Astrocyte of the spinal cord (primary cell): ENCODE measurements at places on chromosomes 3 and 15.

GRCh38 chr15:96246057-96246456 is 84.4 kb upstream of the NR2F2 start:
- no peak for DNase-seq

GRCh38 chr3:177338697-177339219 is 141.5 kb upstream of the TBL1XR1 start:
- DNase-seq = no peak

DNA sequence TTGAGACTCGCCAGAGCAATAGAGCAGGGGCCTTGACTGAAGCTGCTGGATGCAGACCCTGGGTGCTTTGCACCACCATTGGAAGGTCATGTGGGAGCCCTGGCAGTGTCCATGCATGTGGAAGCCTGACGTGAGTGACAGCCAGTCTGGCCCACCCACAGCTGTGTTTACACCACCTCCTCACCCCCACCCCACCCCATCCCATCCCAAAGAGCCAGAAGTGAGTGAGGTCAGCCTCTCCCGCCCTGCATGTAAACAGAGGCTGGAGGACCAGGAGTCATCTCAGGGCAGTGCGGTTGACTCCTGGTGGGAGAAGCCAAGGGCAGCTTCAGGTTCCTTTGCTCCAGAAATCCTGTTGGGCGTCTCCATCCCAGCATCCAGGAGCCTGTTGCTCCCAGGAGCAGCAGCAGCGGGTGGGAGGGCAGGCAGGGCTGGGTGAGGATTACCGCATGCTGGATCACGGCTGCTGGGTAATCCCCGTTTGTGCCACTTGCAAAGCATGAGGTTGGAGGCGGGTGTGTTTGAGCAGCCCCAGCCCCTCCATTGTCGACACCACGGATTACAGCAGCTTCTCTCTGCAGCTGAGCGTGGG is 44.6 kb downstream of the CORO2B start:
- peak; percentile 61 for DNase-seq

DNA sequence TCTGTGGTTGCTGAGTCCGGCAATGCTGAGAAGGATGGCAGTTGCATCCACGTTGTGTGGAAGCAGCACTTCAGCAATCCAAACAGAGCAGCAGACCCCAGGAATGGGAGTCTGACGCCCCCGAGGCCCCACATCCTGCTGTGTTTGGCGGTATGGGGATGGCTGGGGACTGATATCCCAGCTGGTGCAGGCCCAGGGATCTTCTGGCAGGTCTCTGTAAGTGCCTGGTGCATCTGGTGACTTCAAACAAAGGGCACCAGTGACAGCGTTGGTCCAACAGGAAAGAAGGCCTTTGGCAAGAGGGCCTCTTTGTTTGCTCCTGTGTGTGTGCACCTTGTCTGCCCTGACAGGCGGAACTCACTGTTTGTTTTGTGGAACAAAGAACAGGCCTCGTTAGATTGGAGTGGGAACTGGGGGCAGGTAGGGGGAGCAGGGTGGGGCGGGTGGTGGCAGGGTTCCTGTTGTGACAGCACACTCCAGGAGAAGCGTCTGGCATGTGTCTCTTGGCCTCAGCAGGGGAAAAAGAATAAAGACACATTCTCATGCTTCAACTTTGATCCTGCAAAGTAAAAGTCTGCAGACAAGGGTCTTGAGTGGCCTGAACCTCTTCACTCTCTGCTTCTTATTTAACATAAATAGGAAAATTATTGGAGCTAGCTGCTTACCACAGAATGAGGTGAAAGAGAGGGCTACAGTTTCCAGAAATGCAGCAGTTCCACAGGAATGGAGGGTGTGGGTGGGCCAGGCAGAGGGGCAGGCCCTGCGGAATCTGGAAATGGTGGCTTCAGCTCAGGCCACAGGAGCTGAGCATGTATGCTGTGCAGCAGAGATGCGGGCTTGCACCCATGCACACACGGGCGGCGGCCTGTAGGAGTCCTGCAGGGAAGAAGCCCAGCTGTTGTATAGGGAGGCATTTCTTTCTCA is 94.5 kb upstream of the MYZAP start:
- no peak for DNase-seq

DNA sequence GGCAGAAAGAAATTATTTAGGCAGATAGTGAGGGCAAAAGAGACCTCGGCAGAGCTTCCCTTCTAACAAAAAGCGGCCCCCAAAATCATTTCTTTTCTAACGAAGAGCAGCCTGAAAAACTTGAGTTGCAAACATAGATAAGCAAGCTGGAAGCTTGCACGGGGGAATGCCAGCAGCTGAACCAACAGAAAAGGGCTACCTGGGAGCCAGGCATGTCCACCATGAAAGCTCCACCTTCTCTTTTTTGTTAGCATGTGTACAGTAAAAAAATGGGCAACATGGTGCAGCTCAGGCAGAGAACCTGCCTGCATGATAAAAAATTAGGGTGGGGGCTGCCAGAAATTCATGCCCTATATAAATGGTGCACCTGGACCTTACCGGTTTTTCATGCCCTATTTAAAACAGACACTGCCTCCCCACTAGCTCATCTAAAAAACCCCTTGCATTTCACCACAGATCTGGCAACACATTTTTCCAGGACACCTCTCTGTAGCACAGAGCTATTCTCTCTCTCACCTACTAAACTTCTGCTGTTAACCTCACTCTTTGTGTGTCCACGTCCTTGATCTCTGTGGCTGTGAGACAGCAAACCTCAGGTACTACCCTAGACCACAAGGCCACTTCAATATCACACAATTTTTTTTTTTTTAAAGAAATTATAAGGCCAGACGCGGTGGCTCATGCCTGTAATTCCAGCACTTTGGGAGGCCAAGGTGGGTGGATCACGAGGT is 18.7 kb downstream of the SLC33A1 start:
- DNase-seq = no peak

GRCh38 chr3:124601190-124601589 is 129.1 kb upstream of the UMPS start:
- DNase-seq = no peak

DNA sequence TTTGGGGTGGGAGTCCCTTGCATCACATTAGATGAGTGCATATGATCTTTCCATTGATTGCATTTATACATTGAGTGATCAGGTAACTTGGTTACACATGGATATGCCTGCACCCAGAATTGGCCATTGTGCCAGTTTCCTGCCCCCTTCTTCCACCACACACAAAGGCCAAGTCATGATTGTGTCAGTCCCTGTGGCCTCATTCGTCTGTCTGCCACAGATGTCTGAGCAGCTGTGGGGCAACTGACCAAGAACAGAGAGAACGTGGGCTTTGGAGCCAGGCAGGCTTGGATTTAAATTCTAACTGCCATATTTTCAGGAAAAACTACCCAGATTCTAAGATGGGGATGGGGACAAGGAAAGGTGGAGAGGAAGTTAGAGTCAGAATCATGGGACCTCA is 27.0 kb downstream of the CCNL1 start:
- no peak for DNase-seq

DNA sequence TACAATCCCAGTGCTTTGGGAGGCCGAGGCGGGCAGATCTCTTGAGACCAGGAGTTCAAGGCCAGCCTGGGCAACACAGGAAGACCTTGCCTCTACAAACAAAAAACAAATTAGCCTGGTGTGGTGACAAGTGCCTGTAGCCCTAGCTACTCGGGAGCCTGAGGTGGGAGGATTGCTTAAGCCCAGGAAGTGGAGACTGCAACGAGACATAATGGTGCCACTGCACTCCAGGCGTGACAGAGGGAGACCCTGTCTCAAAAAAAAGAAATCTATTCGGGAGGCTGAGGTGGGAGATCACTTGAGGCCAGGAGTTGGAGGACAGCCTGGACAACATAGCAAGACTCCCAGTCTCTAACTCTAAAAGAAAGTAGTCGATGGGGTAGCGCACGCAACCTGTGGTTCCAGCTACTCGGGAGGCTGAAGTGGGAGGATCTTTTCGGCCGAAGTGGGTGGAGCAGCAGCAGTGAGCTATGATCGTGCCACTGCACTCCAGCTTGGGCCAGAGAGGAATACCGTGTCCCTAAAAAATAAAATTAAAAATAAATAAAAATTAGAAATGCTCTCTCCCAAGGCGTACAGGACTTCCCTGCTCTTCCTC is 775 bp downstream of the C3orf33 start:
- DNase-seq = no peak

DNA sequence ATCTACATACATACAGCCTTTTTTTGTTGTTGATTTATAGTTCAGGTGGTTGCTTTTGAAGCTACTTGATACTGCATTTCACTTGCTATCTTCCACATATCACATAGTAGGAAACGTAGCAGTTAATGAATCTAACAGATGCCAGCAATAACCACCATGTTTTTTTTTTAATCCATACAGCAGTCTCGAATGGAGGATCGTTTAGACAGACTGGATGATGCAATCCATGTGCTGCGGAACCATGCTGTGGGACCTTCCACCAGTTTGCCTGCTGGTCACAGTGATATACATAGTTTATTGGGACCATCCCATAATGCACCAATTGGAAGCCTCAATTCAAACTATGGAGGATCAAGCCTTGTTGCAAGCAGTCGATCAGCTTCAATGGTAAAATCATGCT is 123.2 kb upstream of the CGNL1 start:
- no peak for DNase-seq

DNA sequence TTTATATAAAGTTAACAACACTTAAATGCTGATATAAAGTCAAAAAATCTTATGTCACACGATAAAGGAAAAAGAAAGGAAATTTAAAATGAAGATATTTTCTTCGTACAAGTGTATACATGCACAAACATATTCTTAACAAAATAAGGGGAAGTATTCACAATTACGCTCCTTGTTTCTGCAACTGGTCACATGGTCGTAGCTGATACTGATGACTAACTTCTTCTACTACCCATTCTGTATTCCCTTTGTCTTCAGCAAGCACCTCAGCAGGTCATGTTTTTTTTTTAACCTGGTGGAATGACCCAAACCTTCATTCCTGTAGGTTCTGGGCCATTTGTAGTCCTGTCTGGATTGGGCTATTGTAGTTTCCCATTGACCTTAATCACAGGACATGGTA is 30.0 kb upstream of the CMTM8 start:
- no peak for DNase-seq

DNA sequence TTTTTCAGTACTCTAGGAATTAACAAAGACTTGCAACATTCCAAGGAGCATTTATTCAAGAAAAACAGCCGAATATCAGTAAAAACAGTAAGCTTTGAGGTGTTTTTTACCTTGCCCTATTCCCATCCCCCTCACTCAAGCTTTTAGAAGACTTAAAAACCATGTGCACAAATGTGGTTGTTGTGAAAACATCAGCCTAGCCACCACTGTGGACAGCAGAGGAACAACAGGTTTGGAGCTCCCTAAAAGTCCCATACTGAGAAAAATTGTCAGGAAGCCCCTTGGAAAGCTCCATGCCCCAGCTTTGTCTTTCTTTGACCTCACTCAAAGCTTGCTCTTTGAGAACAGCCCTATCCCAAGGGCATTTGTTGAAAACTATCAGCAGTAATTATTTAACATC is 34.7 kb upstream of the RSL24D1 start:
- no peak for DNase-seq

GRCh38 chr15:74203914-74204431 is 1.4 kb upstream of the STRA6 start:
- DNase-seq = peak; percentile 84

DNA sequence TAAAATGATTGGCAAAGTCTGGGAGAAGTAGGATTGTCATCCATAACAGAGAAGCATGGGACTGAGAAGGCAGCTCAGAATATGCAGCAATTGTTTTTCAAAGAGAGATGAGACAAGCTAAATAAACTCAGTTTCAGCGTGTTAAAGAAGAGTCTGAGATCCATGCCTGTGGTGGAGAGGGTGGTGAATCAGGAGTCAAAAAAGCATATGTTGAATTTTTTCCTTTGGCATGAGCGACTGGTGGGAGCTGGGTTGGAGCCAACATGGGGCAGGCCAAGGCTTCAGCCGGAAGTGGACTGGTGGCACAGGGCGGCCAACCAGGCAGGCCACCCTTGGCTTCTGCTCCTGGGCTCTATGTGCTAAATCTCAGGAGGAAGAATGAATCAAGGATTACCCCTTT is 102.0 kb downstream of the SST start:
- DNase-seq = no peak

DNA sequence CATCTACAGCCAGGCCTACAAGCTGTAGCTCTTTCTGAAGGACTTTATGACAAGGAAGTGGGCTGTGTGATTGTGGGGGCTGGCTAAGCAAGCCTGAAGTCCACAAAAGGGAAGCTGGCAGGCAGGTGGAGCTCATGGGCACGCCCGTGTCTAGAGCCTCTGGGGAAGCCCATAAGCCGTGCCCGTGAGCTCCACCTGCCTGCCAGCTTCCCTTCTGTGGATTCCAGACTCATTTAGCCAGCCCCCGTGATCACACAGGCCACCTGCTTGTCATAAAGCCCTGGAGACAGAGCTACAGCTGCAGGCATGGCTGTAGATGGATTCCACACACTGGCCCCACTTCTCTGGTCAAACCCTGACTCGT is 15.2 kb downstream of the EFCC1 start:
- no peak for DNase-seq
